Skeletal muscle tissue (tissue), 5 donors: ENCODE measurements at places on chromosomes 3 and 15. TPM values are rescaled to one million over a fixed set of nuclear protein-coding genes. Genes with fewer than 3 reads are reported as not detected.

Gene SERPINI2
- total RNA-seq, result not detected

Gene KCNH8
- under 0.01 TPM for total RNA-seq

Gene MINAR1
- 1.6 TPM for total RNA-seq

Gene GPR156
- 1.0 TPM for total RNA-seq

Gene SLTM
- 63.7 TPM for total RNA-seq

Gene LSAMP
- total RNA-seq, result 3.7 TPM

Gene SCAMP5
- 1.6 TPM for total RNA-seq

Gene USP19
- 37.1 TPM for total RNA-seq

Gene LEKR1
- total RNA-seq, result 0.52 TPM

Gene PRC1
- total RNA-seq, result 18.8 TPM

Gene BTLA
- under 0.01 TPM for total RNA-seq

Gene TMC3
- not detected for total RNA-seq

Gene PRTG
- total RNA-seq, result 4.7 TPM

Gene GRM2
- total RNA-seq, result not detected

Gene KNG1
- total RNA-seq, result 0.52 TPM

Gene ZBTB20
- 23.5 TPM for total RNA-seq

Gene TRPC1
- total RNA-seq, result 32.9 TPM

Gene LPCAT4
- total RNA-seq, result 3.1 TPM

Gene SEMA3F
- total RNA-seq, result 2.1 TPM

Gene SH3GL3
- 6.3 TPM for total RNA-seq

Gene CFAP20DC
- total RNA-seq, result 1.6 TPM

Gene GOLGA8N
- total RNA-seq, result 5.2 TPM

Gene IFT57
- 11.5 TPM for total RNA-seq

Gene STRIT1
- 1.0 TPM for total RNA-seq

Gene C2CD4A
- total RNA-seq, result not detected

Gene CCDC39
- not detected for total RNA-seq

Gene RNU6-1
- total RNA-seq, result not detected

Gene AMT
- 2.6 TPM for total RNA-seq

Gene GRAMD2A
- 2.1 TPM for total RNA-seq

Gene UROC1
- not detected for total RNA-seq

Gene ALG1L2
- 3.7 TPM for total RNA-seq

Gene MYO5C
- total RNA-seq, result 3.7 TPM

Gene PLA2G4F
- total RNA-seq, result not detected

Gene HES1
- 23.0 TPM for total RNA-seq

Gene DUOXA1
- total RNA-seq, result not detected

Gene ADAMTSL3
- 43.3 TPM for total RNA-seq

Gene CHRM5
- total RNA-seq, result not detected

Gene ST3GAL6
- 14.1 TPM for total RNA-seq

Gene UNC13C
- total RNA-seq, result 3.1 TPM

Gene PRICKLE2
- total RNA-seq, result 32.9 TPM

Gene GPR149
- total RNA-seq, result not detected

Gene RAB11A
- 50.1 TPM for total RNA-seq

Gene PLA2G4D
- not detected for total RNA-seq

Gene ALPK3
- total RNA-seq, result 33.4 TPM

Gene DUOXA2
- not detected for total RNA-seq

Gene MGA
- total RNA-seq, result 77.2 TPM

Gene RETNLB
- not detected for total RNA-seq

Gene SKOR1
- total RNA-seq, result under 0.01 TPM

Gene SLC28A2
- not detected for total RNA-seq

Gene NR1I2
- under 0.01 TPM for total RNA-seq

Gene ZNF860
- total RNA-seq, result under 0.01 TPM

Gene ZNF620
- 2.1 TPM for total RNA-seq

Gene BSN
- under 0.01 TPM for total RNA-seq
